ENCODE measurements at places on chromosomes 5 and 9. TPM values are rescaled to one million over a fixed set of nuclear protein-coding genes. Genes with fewer than 3 reads are reported as not detected.

WDR31 gene
- total RNA-seq = 0.21 TPM

SPTLC1 gene
- 44.0 TPM for total RNA-seq

PPIP5K2 gene
- 55.4 TPM for total RNA-seq

NSG2 gene
- total RNA-seq = not detected

FBLL1 gene
- total RNA-seq = not detected

FAM221B gene
- total RNA-seq = not detected

SLC34A1 gene
- 0.21 TPM for total RNA-seq

SPINK1 gene
- 0.21 TPM for total RNA-seq

CER1 gene
- total RNA-seq = not detected

SPINK9 gene
- total RNA-seq = not detected

SLU7 gene
- total RNA-seq = 129 TPM

FAM78A gene
- 32.3 TPM for total RNA-seq

SIMC1 gene
- total RNA-seq = 11.5 TPM

FAM163B gene
- not detected for total RNA-seq

LTC4S gene
- total RNA-seq = 2.5 TPM

PCDHA6 gene
- not detected for total RNA-seq

PCDHB6 gene
- not detected for total RNA-seq

GLDC gene
- 0.21 TPM for total RNA-seq

MARCOL gene
- total RNA-seq = not detected

CDH6 gene
- not detected for total RNA-seq

PCDHGA1 gene
- total RNA-seq = not detected

CHSY3 gene
- total RNA-seq = 0.10 TPM

PTCD2 gene
- total RNA-seq = 3.7 TPM

CBY3 gene
- total RNA-seq = 0.52 TPM

FASTKD3 gene
- total RNA-seq = 9.2 TPM

PTPRD gene
- total RNA-seq = 0.52 TPM

SHISAL2B gene
- total RNA-seq = not detected

CYSRT1 gene
- 0.21 TPM for total RNA-seq

CDKN2A gene
- total RNA-seq = 1.2 TPM

GALNT12 gene
- 4.5 TPM for total RNA-seq

ACOT12 gene
- 0.31 TPM for total RNA-seq

SMIM32 gene
- not detected for total RNA-seq

CXCL14 gene
- not detected for total RNA-seq

CSNK1A1 gene
- total RNA-seq = 249 TPM

DBH gene
- 0.10 TPM for total RNA-seq

ITGA1 gene
- 0.84 TPM for total RNA-seq

SAPCD2 gene
- total RNA-seq = 3.3 TPM

GABRA1 gene
- not detected for total RNA-seq

ARL10 gene
- 2.3 TPM for total RNA-seq

RECK gene
- 9.2 TPM for total RNA-seq

MEF2C gene
- 30.0 TPM for total RNA-seq

HACD4 gene
- 25.4 TPM for total RNA-seq

CMYA5 gene
- 0.21 TPM for total RNA-seq
